ENCODE measurements at places on chromosomes 2 and 18. TPM values are rescaled to one million over a fixed set of nuclear protein-coding genes. Genes with fewer than 3 reads are reported as not detected.
A peak's percentile ranks its signal among the peaks of the same experiment; 100 is the strongest.

DNA sequence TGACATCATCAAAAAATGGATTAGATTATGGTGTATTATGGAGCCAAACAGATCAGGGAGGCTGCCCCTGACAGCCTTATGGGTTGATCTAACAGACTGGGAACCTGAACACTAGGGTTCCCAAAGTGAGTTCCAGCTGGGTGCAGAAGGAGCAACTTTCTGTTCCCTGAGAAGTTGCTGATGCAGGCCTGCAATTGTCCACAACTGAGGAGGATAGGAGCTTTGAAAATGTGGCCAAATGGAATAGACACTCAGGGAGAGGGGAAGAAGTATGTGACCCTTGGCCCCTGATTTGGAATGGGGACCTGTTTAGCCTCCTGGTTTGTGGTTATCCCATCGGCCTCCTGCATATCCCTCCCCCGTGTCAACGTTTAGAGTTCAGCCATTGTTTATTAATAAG is 262.2 kb upstream of the SKOR2 start:
- no peak for DNase-seq

The HOXD11 gene
- total RNA-seq = not detected

The CYP1B1 gene
- total RNA-seq = 0.13 TPM

The YWHAQ gene
- total RNA-seq = 188 TPM

GRCh38 chr2:46983065-46983801 is 67.6 kb upstream of the MCFD2 start:
- DNase-seq = peak; percentile 55

The ZC3H15 gene
- 47.4 TPM for total RNA-seq

GRCh38 chr2:71934595-71935261 is 212.9 kb downstream of the CYP26B1 start:
- DNase-seq = no peak

The CFAP65 gene
- total RNA-seq = not detected

GRCh38 chr2:134739236-134739878 is 20.6 kb upstream of the TMEM163 start:
- no peak for DNase-seq

The SPEG gene
- total RNA-seq = not detected

The CFAP221 gene
- total RNA-seq = not detected

DNA sequence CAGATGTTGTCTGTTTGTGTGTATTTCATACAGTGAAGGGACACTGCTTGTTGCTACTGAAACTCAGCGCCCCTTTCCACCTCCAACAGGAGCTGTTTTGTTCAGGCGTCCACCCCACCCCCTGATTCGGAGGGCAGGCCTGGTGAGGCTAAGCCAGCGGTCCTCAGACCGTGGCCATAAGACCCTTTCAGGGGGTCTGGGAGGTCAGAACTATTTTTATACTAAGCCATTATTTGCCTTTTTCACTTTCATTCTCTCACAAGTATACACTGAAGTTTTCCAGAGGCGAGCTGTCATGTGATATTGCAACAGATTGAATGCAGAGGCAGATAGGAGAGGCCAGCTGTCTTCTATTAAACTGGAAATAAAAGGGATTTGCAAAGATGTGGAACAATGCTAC is 39.7 kb upstream of the IGFBP5 start:
- no peak for DNase-seq

The NCKAP1 gene
- total RNA-seq = 97.3 TPM

GRCh38 chr2:133553251-133553650 is 15.0 kb downstream of the NCKAP5 start:
- no peak for DNase-seq

The CPO gene
- total RNA-seq = not detected

GRCh38 chr2:164745012-164745797 is 96.4 kb downstream of the COBLL1 start:
- peak; percentile 44 for DNase-seq

DNA sequence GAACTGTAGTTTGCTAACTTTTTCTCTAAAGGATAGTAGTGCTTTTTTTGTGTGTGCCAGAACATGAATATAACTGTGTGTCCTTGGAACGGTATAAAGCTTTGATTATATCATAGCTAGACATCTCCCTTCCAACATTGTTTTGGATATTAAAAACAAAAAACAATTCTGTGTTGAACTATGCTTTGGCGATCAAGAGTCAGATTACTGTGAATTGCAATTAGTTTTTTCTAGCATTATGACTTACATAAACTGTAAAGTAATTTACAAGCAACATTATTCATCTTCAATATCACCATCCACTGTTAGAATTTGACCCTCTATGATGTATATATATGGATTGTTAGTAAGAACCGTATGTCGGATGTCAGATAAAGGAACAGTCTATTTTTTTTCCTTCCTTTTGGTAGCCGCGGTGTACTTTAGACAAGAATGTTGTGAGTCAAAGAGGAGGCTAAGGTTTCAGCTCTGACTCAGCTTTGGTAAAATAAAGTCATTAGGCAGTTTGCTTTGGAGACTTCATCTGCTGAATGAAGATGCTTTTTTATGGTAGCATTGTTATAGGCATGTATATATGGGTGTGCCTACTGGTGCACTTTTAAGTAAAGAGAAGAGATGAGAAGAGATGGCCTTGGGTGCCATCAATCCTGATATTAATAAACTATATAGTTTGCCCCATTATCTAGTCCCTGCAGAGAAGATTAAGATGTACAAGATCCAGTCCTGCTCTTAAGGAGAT is 76.4 kb downstream of the LTBP1 start:
- no peak for DNase-seq

DNA sequence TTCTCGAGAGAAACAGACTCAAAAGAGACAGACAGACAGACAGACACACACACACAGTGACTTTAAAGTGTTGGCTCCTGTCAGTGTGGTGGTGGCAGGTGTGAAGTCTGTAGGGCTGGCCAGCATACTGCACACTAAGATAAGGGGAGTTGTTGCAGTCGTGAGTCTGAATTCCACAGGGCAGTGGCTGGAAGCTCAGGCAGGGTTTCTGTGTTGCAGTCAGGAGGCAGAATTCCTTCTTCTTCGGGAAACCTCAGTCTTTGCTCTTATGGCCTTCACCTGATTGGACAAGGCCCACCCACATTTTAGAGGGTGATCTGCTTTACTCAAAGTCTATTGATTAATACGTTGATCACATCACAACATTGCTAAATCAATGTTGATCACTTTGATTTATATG is 478.4 kb upstream of the HS6ST1 start:
- DNase-seq = no peak

GRCh38 chr2:100130595-100131391 is 11.6 kb downstream of the AFF3 start:
- DNase-seq = no peak

DNA sequence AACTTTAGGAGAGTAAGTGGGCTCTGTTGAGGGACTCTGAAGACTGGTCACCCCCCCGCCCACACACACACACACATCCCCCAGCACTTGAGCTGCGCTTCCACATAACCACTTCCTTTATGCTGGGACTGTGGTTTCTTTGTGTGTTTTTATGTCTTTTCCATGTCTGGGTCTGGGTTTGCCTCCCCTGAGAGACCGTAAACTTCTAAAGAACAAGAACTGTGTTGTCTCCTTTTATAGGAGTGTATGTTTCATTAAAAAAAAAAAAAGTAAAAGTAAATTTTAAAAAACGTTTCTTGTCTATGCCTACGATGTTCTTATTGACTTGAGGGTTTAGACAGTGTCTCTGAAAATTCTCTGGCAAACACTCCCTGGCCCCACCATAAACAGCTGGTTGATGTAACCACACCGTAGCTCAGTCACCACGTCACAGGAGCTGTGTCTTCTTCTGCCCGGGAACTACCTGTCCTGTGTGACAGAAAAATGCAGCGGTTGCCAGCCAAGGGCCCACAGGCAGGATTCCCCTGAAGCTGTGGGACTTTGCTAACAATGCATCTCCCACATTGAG is 68.0 kb downstream of the KLHL29 start:
- DNase-seq = no peak

DNA sequence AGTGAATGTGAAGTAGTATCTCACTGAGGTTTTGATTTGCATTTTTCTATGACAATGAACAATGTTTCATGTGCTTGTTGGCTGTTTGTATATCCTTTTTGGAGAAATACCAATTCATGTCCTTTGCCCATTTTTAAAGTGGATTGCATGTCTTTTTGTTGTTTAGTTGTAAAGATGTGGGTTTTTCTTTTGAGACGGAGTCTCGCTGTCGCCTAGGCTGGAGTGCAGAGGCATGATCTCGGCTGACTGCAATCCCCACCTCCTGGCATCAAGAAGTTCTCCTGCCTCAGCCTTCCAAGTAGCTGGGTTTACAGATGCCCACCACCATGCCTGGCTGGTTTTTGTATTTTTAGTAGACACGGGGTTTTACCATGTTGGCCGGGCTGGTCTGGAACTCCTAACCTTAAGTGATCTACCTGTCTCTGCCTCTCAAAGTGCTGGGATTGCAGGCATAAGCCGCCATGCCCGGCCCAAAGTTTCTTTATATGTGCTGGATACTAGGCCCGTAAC is 236.7 kb downstream of the MYCN start:
- no peak for DNase-seq

DNA sequence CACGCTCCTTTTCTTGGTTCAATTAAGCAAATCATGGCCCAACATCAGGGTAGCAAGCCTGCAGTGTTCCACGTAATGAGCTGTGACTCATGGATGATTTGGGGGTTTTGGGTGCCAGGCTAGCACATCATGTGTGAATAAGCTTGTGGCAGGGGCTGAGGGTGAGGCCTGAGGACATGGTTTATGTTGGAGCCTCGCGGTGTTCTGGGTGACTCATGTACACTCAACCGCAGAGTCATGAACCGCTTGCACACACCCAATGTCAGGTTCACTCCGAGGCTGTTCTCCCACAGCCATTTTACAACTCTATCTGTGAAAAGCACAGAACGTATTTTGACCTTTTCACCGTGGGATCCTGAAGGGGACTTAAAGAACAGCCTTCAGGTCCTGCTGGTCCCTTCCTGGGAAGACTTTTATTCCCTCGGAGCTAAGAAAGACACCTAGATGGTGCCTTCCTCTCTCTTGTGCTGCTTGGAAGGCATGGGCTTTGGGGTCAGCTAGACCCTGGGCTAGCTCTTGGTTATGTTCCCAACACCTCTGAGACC is 139.9 kb upstream of the ZEB2 start:
- DNase-seq = no peak

The LRRC30 gene
- not detected for total RNA-seq

All from dermis microvascular lymphatic vessel endothelial cell (primary cell).